ENCODE measurements at places on chromosomes 1 and 21.

- H3K27me3 ChIP-seq = no peaks in the 10 kb centered on the region
- peaks cover 85% of the 10 kb centered on the region for H3K36me3 ChIP-seq
- H3K27ac ChIP-seq = no peak overlapping the region
- no peak for DNase-seq
- H3K4me3 ChIP-seq = no peak overlapping the region
Observed at GRCh38 chr21:39258207-39258606, 55.2 kb downstream of the BRWD1 start.

DNA sequence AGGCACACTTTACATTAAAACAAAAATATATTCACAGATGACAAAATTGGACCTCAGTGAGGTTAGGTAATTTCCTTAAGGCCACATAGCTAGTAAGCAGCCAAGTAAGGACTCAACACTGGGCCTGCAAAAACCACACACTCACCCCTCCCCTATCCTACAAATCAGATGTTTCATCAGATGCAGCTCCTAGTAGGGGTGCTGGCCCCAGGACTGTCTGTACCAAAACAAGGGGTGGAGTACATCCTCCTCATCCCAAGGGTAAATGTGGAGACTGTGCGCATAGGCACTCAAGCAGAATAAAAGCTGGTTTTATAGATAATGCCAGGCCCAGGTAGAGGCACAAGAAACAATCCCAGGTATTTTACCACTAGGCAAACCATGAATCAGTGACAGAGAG lies 25.7 kb downstream of the URB1 start:
- H3K4me1 ChIP-seq = peaks cover 42% of the 10 kb centered on the region
- no peak for DNase-seq
- peak overlapping the region; percentile 85 for H3K27ac ChIP-seq
- H3K4me3 ChIP-seq = no peak overlapping the region
- H3K27me3 ChIP-seq = no peaks in the 10 kb centered on the region

DNA sequence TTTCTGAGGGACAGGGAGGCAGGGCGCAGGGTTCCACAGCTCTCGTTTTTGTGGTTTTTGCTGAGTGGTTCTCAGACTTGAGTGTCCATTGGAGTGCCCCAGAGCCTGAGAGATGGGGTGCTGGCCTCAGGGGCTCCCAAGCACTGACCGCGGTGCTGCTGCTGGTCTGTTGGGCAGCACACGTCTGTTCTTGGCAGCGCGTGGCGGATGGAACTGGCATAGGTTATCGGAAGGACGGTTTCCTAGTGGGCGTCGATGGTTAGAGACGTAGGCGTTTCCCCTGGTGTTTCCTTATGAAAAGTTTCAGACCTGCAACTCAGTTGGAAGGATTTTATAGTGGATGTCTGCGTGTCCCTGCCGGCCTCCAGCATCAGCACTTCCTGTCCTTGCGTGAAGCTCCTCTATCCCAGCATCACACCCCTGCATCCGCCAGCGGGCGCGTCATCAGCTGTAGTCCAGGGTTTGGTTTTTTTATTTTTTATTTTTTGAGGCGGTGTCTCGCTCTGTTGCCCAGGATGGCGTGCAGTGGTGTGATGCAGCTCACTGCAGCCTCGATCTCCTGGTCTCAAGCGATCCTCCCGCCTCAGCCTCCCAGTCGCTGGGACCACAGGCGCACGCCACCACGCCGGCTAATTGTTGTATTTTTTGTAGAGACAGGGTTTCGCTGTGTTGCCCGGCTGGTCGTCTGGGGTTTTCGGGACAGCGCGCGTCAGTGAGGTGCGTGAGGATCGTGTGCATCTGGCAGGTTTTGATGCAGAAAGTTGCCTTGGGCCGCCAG lies 11.8 kb downstream of the RRP1 start:
- no peaks in the 10 kb centered on the region for H3K27me3 ChIP-seq
- no peak overlapping the region for H3K4me3 ChIP-seq
- peaks cover 81% of the 10 kb centered on the region for H3K36me3 ChIP-seq
- no peaks in the 10 kb centered on the region for H3K4me1 ChIP-seq
- H3K27ac ChIP-seq = no peak overlapping the region
- no peak for DNase-seq

DNA sequence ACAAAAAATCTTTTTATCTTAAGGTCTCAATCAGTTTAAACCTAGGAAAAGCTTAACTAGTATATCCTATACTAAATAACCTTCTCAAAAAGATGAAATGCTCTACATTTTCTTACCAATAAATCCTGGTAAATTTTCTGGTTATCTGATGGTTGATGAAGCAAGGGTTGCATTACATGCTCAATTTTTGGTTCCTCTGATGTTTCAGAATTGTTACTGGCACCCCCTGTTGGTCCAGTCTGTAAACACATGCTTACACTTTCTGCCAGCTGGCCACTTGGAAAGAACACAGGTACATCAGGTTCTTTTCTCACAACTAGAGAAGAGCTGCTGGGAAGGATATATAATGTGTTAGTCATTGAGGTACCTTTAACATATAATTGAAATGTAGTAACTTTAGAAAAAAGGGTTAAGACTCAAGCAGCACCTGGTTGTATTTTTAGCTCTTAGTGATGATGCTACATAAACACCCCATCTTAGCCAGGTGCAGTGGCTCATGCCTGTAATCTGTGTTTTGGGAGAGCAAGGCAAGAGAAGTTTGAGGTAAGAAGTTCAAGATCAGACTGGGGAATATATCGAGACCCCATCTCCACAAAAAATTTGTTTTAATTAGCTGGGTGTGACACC lies 30.9 kb upstream of the TAL1 start:
- H3K36me3 ChIP-seq = no peaks in the 10 kb centered on the region
- no peaks in the 10 kb centered on the region for H3K4me1 ChIP-seq
- no peak overlapping the region for H3K27ac ChIP-seq
- DNase-seq = no peak

DNA sequence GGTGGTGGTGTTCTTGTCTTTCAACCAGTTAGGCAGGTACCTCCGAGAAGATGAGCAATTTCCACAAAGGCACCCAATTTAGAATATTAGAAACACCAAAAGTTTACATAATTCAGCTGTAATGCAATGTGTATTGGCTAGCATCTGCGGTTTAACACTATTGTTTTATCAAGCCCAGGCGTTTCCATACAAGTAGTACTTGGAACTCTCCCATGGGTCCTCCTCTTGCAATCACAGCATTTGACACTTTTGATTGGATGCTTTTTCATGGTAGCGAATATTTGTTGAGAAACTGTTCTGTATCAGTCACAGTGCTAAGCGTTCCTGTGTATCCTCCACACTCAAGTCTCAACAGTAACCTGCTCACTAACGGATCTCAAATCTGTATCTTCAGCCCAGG lies 20.1 kb upstream of the MAP1LC3C start:
- no peak overlapping the region for H3K4me3 ChIP-seq
- H3K4me1 ChIP-seq = no peaks in the 10 kb centered on the region
- no peak overlapping the region for H3K27ac ChIP-seq
- no peaks in the 10 kb centered on the region for H3K27me3 ChIP-seq
- H3K36me3 ChIP-seq = no peaks in the 10 kb centered on the region

DNA sequence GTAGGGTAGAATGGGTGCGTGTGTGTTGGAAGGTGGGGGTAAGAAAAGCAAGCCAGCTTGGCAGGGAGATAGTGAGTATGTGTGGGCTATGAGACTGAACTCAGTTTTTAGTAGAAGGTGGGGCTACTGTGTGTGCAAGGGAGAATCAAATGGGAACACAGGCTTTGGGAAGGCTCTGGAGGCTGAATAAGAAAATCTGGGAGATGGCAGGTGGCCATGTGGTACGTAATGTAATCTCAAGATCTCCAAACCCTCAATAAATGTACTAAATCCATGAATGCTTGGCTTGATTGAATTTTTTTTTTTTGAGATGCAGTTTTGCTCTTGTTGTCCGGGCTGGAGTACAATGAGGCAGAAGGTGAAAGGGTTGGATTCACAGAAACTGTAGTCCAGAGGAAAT lies 3.5 kb upstream of the ZSCAN20 start:
- no peak for DNase-seq
- no peaks in the 10 kb centered on the region for H3K27me3 ChIP-seq
- H3K27ac ChIP-seq = no peak overlapping the region
- peaks cover 48% of the 10 kb centered on the region for H3K4me1 ChIP-seq

DNA sequence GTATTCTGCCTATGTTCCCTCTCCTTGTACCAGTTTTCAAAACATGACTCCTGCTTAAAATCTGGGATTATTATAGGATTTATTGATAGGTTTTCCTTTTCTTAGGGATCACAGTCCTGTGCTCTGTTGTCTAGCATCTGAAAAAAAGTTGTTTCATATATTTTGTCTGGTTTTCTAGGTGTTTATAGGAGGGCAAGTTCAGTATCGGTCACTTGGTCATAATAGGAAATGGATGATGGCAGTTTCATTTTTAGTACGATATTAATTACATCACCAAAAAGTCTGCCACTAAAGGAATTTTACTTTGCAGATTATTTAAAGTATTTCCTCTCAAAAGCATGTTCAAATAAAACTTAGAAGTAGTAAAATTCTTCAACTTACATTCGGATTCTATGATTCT lies 94.4 kb downstream of the RASAL2 start:
- H3K4me1 ChIP-seq = peaks cover 53% of the 10 kb centered on the region
- no peaks in the 10 kb centered on the region for H3K27me3 ChIP-seq
- H3K4me3 ChIP-seq = peak overlapping the region; percentile 22
- no peak for DNase-seq
- H3K36me3 ChIP-seq = no peaks in the 10 kb centered on the region

DNA sequence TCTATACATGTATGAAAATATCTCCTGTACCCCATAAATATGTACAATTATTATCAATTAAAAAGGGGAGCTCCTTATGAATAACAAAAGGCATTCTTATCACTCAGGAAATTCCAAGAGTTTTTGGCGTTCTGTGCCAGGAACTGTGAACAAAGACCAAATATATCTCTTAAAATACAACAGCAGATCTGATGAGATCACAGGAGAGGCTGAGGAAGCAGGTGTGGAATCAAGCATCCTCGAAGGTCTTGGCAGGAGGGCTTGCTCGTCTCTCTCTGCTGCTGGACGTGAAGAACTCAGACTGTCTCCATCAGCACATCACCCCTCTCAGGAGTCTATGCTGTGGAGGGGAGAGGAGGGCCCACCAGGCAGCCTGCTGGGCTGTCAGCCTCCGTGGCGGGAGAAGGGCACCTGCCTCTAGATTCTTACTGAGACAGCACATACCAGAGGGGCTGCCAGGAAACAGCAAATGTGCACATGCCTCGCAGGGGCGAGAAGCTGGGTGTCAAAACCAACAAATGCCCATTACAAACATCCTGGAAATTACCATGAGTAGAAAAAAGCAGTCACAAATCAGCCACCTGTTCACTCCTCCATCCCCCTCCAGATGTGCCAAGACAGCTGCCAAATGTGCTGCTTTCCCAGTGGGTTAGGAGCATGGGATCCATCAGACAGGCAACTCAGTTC lies 30.8 kb upstream of the FAM89A start:
- peaks cover 29% of the 10 kb centered on the region for H3K4me1 ChIP-seq
- no peak for DNase-seq
- H3K4me3 ChIP-seq = no peak overlapping the region
- H3K27ac ChIP-seq = peak overlapping the region; percentile 64

- H3K27ac ChIP-seq = no peak overlapping the region
- H3K27me3 ChIP-seq = peaks cover 84% of the 10 kb centered on the region
- DNase-seq = no peak
- no peak overlapping the region for H3K4me3 ChIP-seq
- no peaks in the 10 kb centered on the region for H3K36me3 ChIP-seq
Observed at GRCh38 chr1:240086726-240087125, 5.0 kb upstream of the FMN2 start.

DNA sequence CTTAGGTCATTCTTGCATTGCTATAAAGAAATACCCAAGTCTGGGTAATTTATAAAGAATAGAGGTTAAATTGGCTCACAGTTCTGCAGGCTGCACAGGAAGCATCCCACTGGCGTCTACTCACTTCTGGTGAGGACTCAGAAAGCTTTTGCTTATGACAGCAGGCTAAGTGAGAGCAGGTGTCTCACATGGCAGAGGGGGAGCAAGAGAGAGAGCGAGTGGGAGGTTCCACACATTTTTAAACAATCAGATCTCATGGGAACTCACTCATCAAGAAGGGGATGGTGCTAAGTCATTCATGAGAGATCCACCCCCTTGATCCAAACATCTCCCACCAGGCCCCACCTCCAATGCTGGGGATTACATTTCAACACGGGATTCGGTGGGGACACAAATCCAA lies 13.6 kb upstream of the RGS4 start:
- DNase-seq = no peak
- no peaks in the 10 kb centered on the region for H3K4me1 ChIP-seq
- no peak overlapping the region for H3K27ac ChIP-seq
- H3K4me3 ChIP-seq = no peak overlapping the region

DNA sequence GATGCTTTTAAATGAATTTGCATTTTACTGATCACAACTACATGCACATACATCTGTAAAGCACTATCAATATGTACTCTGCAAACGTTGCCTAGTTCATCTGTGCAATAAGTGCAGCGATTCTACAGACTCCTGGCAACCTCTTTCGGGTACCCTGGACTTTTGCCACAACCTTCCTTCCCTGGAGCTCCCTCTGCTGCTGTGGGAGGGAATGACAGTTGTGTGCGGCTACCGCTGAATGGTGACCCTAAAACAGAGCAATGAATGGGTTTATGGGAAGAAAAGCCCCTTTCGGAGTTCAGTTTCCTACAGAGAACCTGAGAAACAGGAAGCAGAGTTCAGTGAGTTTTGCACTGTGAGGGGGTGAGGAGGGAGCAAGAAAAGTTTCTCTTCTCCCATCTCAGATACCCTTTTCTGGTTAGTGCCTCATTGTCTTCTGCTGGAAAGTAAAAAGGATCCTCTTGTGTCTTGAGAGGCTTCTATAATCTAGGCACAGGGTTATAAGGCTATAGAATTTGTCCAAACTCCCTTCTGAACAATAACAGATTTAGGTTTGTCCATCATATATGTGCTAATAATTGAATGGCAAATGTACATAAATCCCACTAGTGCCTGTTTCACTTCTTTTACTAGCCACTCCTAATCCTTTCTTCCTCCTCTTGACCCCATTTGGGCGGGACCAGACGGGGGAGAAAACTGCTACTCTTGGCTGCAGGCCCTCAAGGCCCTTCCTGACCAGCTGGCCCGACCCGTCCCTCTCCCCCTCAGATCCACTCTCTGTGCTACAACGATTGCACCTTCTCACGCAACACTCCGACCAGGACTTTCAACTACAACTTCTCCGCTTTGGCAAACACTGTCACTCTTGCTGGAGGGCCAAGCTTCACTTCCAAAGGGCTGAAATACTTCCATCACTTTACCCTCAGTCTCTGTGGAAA lies 19.8 kb upstream of the SARS1 start:
- H3K36me3 ChIP-seq = no peaks in the 10 kb centered on the region
- no peaks in the 10 kb centered on the region for H3K27me3 ChIP-seq
- DNase-seq = no peak
- peaks cover 16% of the 10 kb centered on the region for H3K4me1 ChIP-seq
- no peak overlapping the region for H3K4me3 ChIP-seq

DNA sequence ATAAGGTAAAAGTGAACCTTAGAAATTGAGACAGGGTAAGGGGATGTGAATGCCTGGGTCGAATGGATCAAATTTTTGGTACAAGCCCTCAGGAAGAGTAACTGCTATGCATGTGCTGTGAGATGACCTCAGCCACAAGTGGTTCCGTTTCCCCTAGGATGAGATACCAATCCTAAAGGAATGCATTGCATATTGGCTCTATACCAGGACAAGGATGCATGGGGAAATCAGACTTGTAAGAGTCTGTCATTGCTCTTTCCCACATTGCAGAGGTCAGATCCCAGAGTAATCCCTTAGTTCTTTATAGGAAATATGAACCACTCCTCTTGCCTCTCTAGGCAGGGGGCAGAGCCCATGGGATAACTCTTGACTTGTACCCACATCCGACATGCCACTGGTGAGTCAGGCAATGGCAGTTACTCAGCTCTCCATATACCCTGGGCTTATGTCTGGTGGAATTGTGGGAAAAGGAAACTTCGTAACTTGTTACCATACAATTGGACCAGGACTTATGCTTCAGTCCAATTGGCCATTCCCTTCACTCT lies 428.3 kb upstream of the ZRANB2 start:
- H3K27ac ChIP-seq = no peak overlapping the region
- H3K4me3 ChIP-seq = no peak overlapping the region
- no peaks in the 10 kb centered on the region for H3K27me3 ChIP-seq
- H3K4me1 ChIP-seq = no peaks in the 10 kb centered on the region
